ENCODE measurements at places on chromosomes 5 and 9.

- DNase-seq: no peak
- H3K4me1 ChIP-seq: peaks cover 5% of the 10 kb centered on the region
- peaks cover 6% of the 10 kb centered on the region for H3K27me3 ChIP-seq
- H3K27ac ChIP-seq: no peak overlapping the region
Observed at GRCh38 chr9:87620731-87621322, 105.1 kb upstream of the CTSL start.

DNA sequence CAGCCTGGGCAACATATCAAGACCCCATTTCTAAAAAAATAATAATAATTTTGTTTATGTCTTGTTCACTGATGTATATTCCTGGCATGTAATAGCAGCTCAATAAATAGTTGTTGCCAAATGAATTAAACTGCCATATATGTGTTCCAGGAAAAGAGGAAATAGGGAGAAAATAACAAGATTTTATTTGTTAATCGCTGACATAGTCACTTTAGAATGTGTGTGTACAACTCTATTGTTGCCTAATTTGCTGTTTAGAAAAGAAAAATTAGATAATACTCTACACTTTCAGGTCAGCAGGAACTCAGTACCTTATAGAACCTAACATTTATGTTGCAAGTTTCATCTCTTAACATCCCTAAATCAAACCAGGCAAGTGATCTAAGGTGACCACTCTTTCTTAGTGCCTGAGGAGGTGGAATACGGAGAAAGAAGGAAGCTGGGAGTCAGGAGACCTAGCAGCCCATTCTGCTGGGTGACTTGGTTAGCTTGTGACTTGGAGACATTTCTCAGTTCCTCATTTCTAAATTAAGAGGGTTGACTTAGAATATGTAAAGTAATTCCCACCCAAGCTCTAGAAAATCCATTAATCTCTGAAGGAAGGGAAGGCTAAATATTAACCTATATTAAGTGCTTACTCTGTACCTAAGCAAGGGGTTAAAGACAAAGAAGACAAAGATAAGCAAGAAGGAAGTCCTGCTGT is 110.3 kb upstream of the IQGAP2 start:
- H3K36me3 ChIP-seq: no peaks in the 10 kb centered on the region
- H3K4me1 ChIP-seq: peaks cover 1% of the 10 kb centered on the region
- no peaks in the 10 kb centered on the region for H3K27me3 ChIP-seq
- no peak overlapping the region for H3K27ac ChIP-seq
- H3K4me3 ChIP-seq: no peak overlapping the region
- no peak for DNase-seq

DNA sequence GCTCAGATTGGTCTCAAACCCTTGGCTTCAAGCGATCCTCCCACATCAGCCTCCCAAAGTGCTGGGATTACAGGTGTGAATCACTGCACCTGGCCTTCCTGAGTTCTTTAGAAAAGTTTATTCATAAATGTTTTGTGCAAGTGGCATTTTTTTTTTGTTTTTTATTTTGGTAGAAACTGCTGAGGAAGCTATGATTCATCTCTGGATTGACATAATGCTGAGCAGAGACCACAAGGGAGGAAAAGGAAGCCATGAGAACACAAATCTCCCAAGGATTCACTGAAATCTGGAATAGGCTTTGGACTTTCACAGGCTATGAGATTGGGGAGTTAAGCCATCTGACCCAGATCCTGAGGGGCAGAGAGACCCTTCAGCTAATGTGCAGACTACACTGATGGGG is 3.4 kb upstream of the SLC46A2 start:
- H3K4me3 ChIP-seq: no peak overlapping the region
- no peak overlapping the region for H3K27ac ChIP-seq
- no peaks in the 10 kb centered on the region for H3K36me3 ChIP-seq
- peak; percentile 8 for DNase-seq
- H3K27me3 ChIP-seq: peaks cover 22% of the 10 kb centered on the region
- peaks cover 10% of the 10 kb centered on the region for H3K4me1 ChIP-seq

- DNase-seq: no peak
- H3K4me3 ChIP-seq: no peak overlapping the region
- no peaks in the 10 kb centered on the region for H3K27me3 ChIP-seq
- H3K27ac ChIP-seq: no peak overlapping the region
Observed at GRCh38 chr9:14063756-14064155, 250.2 kb downstream of the NFIB start.

DNA sequence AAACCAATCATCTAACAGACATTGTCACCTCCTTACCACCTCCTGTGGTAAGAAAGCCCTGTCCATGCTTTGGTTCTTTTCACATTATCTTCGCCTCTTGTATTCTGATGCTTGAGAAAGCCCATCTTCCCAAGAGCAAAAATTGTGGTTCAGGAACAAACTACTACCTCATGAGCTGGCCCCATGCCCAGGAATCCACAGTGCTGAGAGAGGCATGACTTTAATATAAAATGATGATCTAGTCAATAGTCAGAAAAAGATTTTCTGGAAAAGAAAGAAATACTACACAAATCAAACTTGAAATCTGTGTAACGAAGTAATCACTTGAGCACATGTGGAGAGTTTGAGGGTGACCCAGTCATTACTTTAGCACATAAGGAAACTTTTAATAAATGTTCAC is 94.7 kb downstream of the FGF10 start:
- H3K27ac ChIP-seq: no peak overlapping the region
- H3K36me3 ChIP-seq: no peaks in the 10 kb centered on the region
- no peaks in the 10 kb centered on the region for H3K4me1 ChIP-seq
- H3K27me3 ChIP-seq: no peaks in the 10 kb centered on the region
- DNase-seq: no peak
- H3K4me3 ChIP-seq: no peak overlapping the region

- H3K4me3 ChIP-seq: no peak overlapping the region
- DNase-seq: no peak
- H3K27ac ChIP-seq: no peak overlapping the region
- H3K27me3 ChIP-seq: peaks cover 5% of the 10 kb centered on the region
Observed at GRCh38 chr9:117546894-117547678, 132.2 kb upstream of the ASTN2 start.

GRCh38 chr5:143355710-143356109 is 47.8 kb downstream of the NR3C1 start:
- no peaks in the 10 kb centered on the region for H3K27me3 ChIP-seq
- H3K4me3 ChIP-seq: peak overlapping the region; percentile 7
- H3K27ac ChIP-seq: no peak overlapping the region

All from mesenchymal stem cell (in vitro differentiated cells and primary cell).